Activated CD4-positive, alpha-beta T cell treated with anti-CD3 and anti-CD28 coated beads for 48 hours (primary cell): ENCODE measurements at places on chromosomes 7 and 10.
A peak's percentile ranks its signal among the peaks of the same experiment; 100 is the strongest.

DNA sequence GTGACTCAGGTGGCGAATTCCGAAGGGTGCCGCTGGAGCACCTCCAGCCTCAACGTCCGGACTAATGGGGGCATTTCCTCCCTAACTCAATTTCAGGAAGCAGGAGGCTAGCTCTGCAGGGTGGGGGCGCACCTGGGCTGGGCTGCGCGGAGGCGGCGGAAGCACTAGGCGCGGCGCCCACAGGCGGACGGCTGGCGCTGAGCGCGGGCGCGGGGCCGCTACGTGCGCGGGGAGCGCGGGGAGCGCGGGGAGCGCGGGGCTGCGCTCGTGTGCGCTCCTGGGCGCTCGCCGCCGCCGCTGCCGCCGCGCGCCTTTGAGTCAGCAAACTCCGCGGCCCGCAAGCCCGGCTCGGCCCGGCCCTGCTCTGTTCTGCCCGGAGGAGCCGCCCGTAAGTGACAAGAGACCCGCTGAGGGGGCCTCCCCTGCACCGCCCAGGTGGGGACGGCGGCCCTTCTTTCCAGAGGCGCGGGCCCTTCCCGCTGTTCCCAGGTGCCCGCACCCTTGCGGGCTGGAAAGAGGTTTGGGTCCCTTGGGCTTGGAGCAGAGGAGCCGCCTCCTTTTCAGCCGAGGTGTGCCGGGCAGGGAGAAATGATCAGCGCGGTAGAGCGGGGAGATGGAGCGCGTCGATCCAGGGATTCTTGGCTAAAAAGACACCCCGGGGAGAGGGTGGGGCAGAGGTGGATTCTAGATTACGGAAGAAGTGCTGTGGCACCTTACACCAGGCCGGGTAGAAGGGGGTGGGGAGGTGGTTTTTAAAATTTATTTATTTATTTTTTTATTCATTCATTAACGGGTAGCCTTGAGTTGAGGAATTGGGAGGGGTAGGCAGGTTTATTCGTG is at the start of gene SNX10:
Gene SNX10 (plus strand): TSS at position 164 of the 840 bp plus-strand sequence. CDS start 54,581 bp downstream, outside the sequence.
- DNase-seq, result peak; percentile 73

DNA sequence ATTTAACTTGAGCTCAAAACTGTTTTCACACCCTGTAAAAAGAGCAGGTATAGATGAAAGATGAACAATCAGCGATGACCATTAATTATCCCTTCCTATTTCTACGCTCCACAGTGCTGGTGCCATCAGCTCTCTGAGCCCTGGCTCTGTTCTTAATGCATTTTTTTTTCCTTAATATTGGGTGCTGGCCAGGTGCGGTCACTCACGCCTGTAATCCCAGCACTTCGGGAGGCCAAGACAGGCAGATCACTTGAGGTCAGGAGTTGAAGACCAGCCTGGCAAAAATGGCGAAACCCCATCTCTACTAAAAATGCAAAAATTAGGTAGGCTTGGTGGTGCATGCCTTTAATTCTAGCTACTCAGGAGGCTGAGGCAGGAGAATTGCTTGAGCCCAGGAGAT is 4.2 kb downstream of the STEAP4 start:
- DNase-seq, result no peak

DNA sequence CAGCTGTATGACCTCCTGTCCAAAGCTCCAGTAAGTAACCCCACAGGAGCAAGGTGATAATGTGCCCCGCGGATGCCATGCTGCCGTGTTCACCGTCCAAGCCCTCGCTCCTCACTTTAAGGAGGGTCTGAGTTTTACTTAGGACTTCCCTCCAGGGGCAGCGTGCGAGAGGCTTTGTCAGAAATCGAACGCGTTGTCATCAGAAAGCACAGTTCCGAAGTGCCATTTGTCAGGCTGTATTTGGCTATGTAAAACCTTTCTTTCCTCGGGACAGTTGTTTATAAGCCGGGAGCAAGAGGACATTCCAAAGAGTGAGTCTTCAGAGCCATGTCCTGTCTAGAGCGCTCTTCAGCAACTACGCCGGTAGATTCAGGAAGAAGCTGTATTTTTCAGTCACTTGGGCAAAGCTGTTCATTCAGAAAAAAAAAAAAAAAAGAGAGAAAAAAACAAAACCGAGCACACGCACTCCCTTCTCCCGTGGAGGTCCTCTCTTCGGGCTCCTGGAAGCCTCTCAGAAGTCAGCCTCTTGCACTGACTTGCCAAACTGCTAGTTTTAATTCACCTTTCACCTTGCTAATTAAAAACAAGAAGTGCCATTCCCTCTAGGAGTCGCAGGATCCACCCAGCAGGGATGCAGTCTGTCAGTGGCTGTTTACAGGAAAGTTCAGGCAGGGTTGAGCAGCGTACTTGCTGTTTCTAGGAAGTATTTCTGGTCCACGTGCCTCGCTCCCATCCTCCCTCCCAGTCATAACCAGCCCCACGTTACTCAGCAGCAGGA is at the start of gene SEMA3E:
Gene SEMA3E (minus strand): TSS at position 676 of the 778 bp plus-strand sequence.
- no peak for DNase-seq

- DNase-seq, result peak; percentile 56
Observed at GRCh38 chr10:30059209-30060107, at the start of gene JCAD. Gene JCAD, minus strand, starts transcription at chr10:30059586. Its CDS starts 11,774 bp downstream, at chr10:30047812.

DNA sequence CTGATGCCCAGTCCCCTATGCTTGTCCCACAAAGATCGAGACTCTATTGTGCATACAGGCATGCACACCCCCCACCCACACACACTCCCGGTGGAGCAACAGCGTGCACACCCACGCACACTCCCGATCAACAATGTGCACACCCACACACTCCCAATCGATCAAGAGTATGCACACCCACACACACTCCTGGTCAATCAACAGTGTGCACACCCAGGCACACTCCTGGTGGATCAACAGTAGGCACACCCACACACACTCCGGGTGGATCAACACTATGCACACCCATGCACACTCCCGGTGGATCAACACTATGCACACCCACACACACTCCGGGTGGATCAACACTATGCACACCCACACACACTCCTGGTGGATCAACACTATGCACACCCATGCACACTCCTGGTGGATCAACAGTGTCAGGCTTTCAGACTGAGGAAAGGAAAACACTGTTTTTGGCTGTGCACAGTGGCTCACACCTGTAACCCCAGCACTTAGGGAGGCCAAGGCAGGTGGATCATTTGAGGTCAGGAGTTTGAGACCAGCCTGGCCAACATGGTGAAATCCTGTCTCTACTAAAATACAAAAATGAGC is 118.8 kb downstream of the PTPRN2 start:
- DNase-seq, result no peak

- DNase-seq, result no peak
Observed at GRCh38 chr10:32205670-32206069, 141.3 kb downstream of the EPC1 start.

DNA sequence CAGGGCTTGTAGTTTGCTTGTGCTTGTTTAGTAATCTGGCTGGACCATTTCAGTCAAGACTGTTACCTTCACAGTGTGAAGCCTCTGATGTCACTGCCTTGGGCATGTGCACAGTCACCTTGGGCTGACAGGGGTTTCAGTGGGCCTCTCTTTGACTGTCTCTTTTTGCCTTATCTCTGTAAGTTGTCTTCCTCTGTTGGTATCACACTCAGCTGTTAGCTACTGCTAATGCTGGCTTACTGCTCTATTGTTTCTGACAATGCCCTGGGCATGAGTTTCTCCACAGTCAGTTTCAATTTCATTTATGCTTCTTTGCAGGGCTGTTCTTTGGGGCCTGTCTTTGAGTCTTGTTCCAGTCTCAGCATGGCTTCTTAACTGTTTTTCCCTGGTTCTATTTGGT is 201.9 kb upstream of the SHH start:
- no peak for DNase-seq

DNA sequence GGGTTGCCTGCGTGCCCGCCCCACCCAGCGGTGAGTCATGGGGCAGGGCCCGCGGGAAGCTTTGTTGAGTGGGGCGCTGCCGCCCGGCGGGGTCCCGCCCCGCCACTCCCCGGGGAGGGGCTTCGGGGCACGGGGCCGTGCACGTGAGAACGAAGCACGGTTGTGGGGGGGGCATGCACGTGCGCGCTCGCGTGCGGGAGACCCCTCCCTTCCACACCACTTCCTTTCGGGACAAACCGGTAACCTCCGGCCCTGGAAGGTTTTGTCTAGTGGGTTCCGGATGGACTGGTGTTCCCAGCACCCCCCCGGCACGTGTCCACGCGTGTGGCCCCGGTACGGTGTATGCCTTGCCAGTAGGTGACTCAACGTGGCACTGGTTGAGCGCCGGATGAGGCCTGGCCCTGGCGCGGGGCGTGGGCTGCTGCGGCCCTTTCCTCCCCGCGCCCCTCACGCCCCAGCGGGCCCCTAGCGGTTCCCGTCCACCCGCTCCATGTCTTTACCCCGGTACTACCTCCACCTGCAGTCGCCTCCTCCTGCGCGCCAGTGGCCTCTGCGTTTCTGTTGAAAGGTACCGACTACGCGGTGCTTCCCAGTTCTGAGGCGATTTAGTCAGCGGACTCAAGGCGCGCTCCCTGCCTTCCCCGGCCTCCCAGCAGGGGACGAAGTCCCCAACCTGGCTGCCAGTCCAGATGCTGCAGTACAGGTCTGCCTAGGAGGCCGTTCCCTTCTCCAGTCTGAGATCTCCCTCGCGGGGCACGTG is 3.1 kb downstream of the ADIRF start:
- peak; percentile 85 for DNase-seq

GRCh38 chr10:59000162-59000825 is 176.1 kb upstream of the PHYHIPL start:
- DNase-seq, result no peak
